ENCODE measurements at places on chromosomes 4 and X. TPM values are rescaled to one million over a fixed set of nuclear protein-coding genes. Genes with fewer than 3 reads are reported as not detected.

ADH1A gene
- not detected for total RNA-seq

HTRA3 gene
- 1.1 TPM for total RNA-seq

SPANXC gene
- not detected for total RNA-seq

RNF150 gene
- total RNA-seq = 18.1 TPM
